ENCODE measurements at places on chromosomes 6 and 20.

- no peak for DNase-seq
Observed at GRCh38 chr20:59015812-59016711, 3.2 kb upstream of the TUBB1 start.

DNA sequence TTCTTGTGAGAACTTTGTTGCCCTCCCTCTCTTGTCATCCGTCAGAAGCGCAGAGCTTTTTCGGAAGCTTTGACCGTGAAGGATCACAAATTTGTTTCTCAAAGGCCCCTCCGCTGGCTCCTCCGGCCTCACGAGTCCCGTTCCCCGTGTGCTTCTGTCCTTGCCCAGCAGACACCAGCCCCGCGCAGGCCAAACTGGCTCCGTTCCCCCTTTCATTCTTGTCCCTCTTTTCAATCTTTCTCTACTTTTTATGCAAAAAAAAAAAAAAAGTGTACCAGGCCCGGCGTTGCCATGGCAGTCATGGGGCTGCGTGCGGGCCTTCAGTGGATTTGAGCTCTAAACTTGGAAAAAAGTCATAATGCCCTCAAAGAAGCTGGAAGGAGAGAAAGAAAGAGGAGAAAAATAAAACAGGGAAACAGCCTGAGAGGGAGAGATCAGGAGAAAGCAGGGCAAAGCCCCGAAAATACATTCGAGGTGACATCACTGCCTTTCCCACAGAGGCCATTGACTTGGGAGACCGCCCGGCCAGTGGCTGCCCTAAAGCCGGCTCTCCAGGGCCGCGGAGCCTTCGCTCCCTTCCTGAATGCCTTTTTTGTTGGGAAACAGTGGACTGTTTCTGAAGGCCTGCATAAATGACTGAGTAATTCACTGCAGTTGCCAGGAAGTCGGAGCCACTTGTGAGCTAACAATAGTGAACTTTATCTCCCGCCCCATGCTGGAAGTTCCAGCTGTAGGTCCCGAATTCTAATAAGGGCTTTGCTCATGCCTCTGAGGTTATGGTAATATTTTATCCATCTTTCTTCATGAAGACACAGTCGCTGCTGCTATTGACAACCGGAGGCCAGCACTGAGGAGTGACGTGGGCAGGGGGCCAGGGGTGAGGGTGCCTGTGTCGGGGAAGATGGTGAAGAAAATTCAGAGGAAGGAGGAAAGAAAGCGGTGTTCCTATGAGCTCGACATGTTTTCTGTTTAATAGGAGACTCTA, 670.9 kb downstream of the QKI start:
- DNase-seq = no peak

GRCh38 chr20:7571101-7571500, 369.2 kb downstream of the HAO1 start:
- DNase-seq = no peak

DNA sequence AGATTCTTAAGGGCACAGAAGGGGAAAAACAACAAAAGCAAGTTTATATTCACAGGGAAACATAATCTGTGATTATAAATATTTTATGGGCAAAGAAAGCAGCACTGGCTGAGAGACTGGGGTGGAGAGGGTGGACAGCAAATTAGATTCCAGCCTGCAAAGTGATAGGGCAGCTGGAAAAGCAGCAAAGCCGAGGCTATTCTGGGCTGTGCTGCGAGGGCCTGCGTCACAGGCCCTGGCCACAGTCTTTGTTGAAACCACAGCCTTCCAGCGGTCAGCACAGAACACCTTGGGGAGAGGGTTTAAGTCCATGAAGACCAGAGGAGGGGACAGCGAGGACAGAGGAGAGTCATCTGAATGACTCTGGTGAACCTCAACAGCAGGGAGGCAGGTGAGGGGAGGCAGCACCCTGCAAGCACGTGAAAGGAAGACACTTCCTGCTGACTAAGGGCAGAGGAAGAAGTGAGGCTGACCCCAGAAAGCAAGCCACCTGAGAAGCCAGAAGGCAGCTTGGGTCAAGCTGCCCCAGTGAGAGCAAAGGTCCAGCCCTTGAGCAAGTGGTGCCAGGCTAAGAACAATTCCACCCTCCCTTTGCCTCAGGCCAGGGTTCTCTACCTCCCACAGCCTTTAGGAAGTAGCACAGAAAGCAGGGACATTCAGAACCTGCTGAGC, 17.1 kb downstream of the MRPL14 start:
- DNase-seq = no peak

DNA sequence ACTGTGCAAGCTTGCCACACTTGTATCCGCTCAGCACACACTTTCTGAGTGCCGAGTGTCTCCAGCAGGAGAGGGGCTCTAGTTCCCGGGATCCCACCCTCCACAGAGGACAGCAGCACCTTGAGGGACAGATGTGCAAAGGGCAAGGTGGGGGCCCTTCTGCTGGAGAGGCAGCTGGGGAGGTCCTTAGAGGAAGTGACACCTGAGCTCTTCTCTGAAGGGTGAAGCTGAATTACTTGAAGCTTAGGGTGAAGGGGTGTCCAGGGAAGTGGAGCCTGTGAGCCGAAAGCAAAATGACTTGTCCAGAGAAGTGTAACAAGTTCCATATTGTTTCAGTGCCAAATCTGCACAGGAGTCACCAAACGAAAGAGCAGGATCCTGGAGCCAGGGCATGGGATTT, 136.3 kb upstream of the DUSP22 start:
- DNase-seq = no peak

GRCh38 chr6:167351656-167352345, 26.9 kb downstream of the TTLL2 start:
- DNase-seq = no peak

- no peak for DNase-seq
Observed at GRCh38 chr6:161480421-161481155, 206.7 kb upstream of the AGPAT4 start.

DNA sequence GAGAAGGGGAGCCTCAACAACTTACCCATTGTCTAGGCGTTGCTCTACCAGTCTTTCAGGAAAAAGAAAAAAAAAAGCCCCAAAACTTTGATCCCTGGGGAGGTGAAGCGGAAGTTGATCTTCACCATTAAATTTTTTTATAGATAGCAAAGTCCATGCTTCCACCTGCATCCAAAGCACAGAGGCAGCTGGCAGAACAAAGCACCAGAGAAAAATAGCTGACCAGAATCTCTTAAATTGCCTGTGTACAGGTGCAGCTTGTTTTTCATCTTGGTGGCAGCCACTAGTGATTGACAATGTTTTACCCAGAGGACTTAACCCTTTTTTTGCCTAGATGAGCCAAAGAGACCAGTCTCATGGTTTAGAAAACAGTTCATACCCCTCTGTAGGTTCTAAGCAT, 86.0 kb downstream of the MYB start:
- no peak for DNase-seq

- no peak for DNase-seq
Observed at GRCh38 chr6:31792761-31793171, 2.8 kb downstream of the VARS1 start.

GRCh38 chr6:166767230-166767629, 140.2 kb upstream of the RPS6KA2 start:
- DNase-seq = no peak

DNA sequence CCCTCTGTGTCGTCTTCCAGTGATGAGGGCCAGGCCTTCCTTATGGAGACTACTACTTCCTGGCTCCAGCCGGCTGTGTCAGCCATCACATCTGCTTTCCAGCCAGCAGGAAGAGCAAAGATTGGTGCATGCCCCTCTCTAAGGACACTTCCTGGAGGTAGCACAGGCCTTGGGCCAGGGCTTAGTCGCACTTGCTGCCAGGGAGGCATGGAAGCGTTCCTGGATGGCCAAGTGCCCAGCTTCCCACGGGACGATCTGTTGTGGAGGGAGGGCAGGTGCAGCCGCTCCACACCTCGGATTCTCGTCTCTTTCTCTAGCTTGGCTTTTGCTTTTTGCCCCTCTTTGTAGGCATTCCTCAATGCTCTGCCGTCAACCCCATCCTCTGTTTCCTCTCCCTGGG, 11.9 kb downstream of the ERMARD start:
- DNase-seq = no peak

DNA sequence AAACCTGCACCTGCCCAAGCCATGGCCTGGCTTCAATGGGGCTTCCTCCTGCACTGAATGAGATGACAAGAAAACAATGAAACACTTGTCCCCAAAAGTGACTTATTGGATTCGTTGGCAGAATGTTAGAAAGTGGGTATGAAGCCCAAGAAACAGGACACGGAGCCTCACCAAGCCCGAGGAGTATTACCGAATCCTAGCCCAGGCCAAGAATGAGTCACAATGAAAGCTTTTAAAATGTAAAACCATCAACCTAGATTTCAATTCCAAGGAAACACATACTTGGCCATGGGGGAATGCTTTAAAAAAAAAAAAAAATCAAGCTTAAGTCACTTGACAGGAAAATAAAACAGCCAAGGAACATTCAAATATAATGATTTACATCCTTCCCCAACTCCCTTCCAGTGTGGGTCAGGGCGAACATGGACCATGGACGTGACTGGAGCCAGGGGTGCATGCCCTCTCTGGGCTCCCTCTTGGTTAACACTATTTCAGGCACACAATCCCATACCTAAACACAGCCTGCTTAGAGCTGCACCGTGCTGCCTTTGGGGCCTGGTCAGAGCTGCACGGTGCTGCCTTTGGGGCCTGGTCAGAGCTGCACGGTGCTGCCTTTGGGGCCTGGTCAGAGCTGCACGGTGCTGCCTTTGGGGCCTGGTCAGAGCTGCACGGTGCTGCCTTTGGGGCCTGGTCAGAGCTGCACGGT, 3.1 kb upstream of the STX16 start:
- no peak for DNase-seq

GRCh38 chr20:48711696-48712464, 115.9 kb downstream of the PREX1 start:
- DNase-seq = no peak

All from inflammatory macrophage (primary cell).